ENCODE measurements at places on chromosomes 12 and 14.

DNA sequence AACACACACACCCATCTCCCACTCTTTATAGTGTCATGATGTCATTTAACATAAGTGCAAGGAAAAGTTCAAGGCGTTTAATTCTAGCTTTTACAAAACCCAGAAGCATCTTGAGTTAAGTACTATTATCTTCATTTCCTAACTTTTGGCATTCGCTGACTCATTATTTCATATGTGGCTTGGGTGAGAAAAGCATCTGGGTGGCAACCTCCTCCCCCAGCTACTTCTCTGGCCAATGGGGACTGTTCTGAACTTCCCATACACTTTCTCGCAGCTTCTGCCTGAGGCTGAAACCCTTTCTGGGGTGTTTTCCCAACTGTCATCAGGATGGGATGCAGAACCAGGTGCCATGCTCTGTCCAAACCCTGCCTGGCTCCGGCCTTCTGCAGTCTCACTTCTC is 2.8 kb upstream of the MARK3 start:
- no peak for DNase-seq

- DNase-seq = no peak
Observed at GRCh38 chr12:14138495-14138894, 157.1 kb upstream of the GRIN2B start.

DNA sequence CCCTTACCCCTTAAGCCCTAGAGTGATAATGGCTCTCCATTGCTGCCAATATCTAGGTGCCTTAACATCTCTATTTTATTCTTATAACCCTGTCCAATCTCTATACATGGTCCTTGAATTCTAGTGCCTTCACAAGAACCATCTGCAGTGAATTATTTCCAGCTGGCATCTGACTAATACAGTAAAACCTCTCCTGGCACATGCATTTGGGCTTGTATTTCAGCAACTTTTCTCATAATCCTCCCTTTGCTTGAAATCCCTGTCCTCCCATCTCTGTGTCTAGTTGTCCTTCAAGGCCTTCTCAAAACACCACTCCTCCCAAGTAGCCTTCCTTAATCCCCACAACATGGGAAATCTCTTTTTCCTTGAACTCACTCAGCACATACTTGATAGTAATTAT is 14.2 kb upstream of the HMGA2 start:
- DNase-seq = no peak

DNA sequence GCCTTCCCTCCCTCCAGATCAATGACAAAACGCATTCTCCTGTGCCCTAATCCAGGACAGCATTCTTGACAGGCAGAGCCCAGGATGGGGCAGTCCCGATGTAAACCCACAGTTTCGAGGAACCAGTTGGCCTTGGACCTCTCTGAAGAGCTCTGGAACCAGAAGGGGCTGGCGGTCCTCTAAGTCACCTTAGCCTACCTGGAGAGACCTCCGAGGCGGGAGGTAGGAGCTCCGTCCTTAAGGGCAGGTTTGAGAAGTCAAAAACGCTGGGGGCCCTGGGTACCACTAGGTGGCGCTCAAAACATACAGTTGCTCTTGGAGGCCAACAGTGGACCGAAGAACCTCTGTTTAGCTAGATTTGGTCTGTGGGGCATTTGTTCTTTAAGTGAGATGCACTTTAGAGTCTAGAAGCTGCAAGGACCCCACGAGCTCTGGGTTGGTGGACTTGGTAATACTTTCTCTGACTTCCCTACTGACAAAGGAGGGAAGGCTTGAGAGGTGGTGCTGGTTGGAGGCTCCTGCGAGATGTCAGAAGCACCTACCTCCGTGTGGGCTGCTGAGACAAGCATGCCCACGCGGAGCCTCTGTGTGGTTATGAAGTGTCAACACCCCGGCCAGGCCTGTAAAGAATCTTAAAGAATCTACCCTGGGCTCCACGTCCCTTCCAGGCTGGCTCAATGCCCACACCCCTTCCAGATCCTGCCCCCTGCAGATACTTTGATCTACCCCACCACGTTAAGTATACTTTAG is 74.8 kb upstream of the CHST11 start:
- peak; percentile 51 for DNase-seq

GRCh38 chr12:30796891-30797371 is 42.2 kb upstream of the CAPRIN2 start:
- no peak for DNase-seq

- no peak for DNase-seq
Observed at GRCh38 chr12:89384807-89385206, 32.5 kb upstream of the DUSP6 start.

GRCh38 chr12:8157484-8158198 is 826 bp downstream of the ZNF705A start:
- no peak for DNase-seq

GRCh38 chr14:44963775-44964380 is 1.9 kb downstream of the TOGARAM1 start:
- DNase-seq = no peak

DNA sequence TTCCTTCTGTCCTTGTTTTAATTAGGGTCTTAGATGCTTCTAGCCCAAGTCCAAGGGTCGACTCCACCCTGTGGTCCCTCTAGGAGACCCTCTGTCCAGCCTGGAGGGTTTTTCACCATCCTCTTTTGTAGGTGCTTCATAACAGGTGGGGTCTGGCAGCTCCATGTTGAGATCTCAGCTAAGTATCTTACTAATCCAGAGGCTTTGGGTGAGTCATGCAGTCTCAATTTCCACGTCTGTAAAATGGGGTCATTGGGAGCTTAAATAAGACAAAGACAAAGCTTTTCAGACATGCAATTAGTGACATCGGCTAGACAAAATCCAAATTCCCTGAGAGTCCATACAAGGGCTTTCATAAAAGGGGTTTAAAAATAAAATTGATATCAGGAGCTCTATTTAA is 3.2 kb downstream of the HSPB8 start:
- no peak for DNase-seq

DNA sequence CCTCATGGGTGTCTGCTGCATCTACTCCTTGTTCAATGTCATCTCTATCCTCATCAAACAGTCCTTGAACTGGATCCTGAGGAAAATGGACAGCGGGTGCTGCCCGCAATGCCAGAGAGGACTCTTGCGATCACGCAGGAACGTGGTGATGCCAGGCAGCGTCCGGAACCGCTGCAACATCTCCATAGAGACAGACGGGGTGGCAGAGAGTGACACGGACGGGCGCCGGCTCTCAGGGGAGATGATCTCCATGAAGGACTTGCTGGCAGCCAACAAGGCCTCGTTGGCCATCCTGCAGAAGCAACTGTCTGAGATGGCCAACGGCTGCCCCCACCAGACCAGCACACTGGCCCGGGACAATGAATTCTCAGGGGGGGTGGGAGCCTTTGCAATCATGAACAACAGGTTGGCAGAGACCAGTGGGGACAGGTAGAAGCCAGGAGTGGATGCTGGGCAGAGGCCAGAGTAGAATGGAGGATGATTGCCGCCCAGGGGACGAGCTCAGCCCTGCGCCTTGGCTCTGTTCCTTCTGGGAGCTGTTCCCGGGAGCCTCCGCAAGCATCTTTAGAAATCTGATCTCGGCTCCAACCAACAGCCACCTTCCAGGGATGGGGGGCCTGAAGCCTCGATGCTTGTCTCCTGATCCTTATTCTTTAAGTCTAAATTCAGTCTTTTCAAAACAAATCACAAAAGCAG is 71.6 kb upstream of the PSMC1 start:
- DNase-seq = no peak

DNA sequence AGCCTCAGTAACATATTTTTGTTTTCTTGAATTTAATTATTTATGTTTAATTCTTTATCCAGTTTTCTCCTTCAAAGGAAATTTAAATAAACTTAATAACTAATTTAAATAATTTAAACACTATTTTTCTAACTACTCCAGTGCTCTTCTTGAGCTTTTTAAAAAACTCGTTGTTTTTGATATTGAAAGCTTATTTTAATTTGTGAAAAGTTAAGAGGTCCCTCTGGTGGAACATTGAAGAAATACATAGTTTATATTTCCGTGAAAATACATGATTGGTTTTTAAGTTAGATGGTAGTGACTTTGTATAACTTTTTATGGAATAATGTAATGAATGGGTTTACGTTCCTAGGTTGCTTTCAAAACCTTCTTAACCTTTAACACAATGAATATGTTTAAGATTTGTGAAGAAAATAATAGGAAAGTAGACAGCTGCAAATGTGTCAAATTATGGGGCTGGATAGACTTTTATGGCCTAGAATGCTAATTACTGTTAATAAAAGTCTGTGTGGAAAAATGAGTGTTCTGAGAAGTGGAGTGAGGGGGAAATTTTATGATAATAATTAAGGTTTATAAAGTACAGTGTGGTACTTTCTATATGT is 45.9 kb upstream of the MSRB3 start:
- DNase-seq = no peak

GRCh38 chr12:123655420-123655819 is 15.5 kb upstream of the TCTN2 start:
- no peak for DNase-seq

GRCh38 chr12:29026419-29026818 is 122.7 kb upstream of the FAR2 start:
- no peak for DNase-seq

- DNase-seq = no peak
Observed at GRCh38 chr12:41497409-41497808, 309.3 kb downstream of the PDZRN4 start.

DNA sequence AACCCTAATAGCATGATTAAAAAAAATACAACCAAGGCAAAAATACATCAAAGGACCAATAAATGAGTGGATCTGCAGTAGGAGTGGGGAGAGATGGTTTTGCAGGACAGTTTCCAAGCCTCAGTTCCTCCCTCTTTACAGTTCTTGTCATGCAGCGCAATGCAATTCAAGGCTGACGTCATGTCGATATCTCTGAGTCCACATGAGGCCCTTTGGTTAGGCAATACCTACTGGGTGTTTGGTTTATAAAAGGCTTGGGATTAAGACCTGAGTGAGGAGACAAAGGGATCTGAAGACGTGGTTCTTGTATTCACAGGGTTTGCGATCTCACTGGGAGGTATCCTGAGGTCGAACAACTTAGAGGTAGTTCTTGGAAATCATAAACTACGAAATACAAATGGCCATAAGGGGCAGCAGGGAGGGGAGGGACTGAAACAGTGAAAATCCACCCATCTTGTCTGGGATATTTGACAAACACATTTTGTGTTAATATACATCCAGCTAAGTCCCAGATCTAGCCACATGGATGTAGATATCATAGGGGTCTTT is 441.0 kb downstream of the FUT8 start:
- DNase-seq = no peak

- no peak for DNase-seq
Observed at GRCh38 chr14:105180592-105181548, at the start of gene NUDT14. TSS of gene NUDT14 (minus strand) at chr14:105181312. CDS start at chr14:105181209, 103 bp downstream.

DNA sequence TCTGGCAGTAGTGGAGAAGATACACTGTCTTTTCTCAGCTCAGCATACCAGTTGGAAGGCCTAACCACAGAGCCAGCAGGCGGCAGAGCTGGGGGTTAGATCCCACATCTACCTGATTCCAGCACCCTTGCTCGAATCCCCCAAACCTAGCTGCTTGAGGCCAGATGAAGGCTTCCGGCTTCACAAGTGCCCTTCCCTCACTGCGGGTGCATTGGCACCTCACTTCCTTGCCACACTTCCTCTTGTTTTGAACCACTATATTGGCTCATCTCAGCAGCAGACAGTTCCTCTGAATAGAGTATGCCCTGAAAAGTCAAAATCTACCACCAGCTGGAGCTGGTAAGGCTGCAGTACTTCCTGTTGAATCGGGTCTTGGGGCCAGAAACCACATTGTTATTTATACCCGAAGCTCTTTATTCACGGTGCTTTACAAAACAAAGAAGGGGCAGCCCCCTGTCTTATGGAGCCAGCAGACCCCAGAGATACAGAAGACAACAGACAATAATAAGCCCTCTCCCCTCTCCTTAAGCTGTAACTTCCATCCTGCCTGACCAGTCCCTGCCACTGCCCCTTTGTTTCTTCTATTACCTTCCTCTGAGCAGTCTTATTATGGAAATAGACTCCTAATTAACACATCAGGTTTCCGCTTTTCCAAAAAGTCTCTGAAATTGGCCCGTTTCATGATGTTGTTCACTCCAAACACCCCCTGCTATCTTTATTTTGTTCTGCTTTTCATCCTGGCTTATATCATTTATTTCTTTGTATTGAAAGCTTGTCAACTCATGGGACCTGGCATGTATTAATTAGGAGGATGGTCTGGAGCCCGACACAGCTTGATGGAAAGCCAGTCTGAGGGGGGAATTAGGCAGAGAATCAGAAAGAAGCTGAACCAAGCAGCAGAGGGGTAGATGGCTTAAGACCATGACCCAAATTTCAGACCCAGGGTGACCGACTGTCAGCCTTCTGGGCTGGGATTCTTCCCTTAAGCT is 233.5 kb downstream of the EFCAB11 start:
- no peak for DNase-seq

DNA sequence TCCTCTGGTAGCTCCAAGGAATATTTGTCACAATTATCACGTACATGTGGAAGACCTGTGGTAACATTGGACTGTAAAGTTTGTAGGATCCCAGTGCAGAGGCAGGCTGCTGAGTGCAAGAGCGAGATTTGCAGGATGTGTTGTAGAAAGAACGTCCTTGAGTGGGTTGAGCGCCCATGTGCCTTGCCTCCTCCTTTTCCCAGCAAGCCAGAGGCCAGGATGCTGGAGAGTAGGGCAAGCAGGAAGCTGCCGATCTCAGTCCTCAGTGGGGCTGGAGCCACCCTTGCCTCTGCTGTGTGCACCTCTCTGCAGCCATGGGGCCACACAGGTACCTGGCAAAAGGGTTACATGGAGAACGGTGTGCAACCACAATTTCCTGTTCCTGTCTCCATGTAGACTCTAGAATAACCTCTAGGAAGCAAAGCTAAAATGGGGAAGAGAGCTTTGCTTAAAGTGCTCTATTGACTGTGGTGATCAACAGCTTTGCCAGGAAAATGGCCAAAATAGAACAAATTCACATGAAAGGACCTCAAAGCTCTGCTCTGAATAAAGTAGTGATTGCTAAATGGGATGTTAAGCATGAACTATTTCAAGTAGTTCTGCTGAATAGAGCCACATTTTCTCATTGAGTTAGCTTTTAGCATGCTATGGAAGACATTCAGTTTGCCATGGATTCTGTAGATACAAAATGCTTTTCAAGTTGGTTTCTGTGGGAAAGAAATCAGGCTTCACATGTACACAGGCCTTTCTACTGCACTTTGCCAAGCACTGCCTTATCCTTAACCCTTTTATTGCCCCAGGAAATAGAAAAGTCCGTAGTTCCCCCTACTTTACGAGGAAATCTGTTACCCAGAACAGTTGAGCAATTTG is 37.4 kb downstream of the ANKRD9 start:
- DNase-seq = no peak

DNA sequence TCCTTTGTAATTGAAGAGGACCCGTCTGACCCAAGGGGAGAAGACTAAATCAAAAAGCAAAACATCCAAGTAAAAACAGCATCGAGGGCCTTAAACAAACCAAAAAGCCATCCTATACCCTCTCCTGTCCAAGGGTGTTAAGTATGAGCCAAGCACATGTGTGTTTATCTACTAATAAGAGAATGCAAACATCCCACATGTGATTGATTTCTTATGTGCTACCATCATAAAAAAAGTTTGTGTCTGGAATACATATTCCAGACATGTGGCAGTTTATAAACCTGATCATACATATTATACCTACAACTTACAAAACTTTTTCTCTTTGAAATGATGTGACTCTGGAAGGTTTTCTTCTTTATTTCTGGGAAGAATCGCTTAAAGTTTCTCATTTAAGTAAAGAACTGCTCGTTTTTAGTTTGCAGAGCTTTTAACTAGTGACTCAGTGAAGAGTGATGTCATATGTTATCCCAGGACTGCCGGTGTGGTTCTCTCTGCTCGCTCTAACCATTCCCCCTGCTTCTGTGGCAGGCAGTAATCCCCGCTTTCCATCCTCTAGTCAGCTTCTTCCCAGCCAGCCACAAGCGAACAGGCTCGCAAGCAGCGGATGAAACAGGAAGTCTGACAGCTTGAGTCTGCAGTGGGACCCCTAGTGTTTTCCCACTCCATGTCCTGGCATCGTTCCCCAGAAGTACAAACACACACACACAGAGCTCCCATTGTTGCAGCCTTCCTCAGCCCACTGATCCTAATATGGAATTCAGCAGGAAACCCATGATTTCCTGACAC is 431 bp upstream of the RHOJ start:
- peak; percentile 98 for DNase-seq

All from AG04450 (cell line).